Heart left ventricle (tissue), 16 donors: ENCODE measurements at places on chromosomes 6 and 20. TPM values are rescaled to one million over a fixed set of nuclear protein-coding genes. Genes with fewer than 3 reads are reported as not detected.

Gene PRDM1
- 0.53 TPM for polyA plus RNA-seq

GRCh38 chr6:54856129-54856528 is 9.6 kb downstream of the FAM83B start:
- no peak for DNase-seq

DNA sequence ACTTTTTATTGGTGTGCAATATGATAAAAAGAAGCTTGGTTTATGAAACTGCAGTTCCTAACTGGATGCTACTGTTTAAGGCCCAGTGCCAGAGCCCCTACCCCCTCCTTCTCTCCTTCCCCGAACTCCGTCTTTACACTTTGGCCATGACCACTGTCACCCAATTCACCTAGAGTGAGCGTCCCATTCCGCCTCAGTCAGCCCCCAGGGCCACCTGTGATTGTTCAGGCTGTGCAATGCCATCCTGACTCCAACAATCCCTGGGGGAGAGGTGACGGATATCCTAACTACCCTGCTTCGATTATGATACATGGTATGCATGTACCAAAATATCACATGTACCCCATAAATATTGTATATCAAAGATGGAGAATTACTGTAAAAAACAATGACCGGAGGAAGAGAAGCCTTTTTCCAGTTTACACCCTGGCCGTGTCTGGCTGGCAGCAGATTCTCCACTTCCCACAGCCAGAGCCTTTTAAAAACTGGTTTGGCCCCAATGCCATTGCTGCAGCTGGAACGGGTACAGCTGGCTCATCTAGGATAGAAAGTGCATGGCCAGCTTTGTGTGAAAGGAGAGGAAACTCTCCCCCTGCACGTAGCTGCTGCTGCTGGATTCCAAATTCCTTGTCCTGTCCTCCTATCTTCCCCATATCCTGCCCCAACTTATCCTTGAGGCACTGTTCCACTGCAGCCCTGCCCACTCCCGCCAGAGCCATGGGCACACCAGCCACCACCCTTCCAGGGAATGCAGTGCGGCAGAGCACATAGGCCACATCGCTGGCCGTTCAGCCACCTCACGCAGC is 99.7 kb downstream of the JPH2 start:
- DNase-seq, result no peak

- no peak for DNase-seq
These were observed 21.6 kb downstream of the KIF16B start for GRCh38 chr20:16551607-16552006.
